ENCODE measurements at places on chromosomes 7 and 10.

GRCh38 chr7:91344911-91345310, 80.7 kb downstream of the FZD1 start:
- DNase-seq, result no peak

- DNase-seq, result no peak
Observed at GRCh38 chr7:82810558-82811259, 352.0 kb downstream of the PCLO start.

DNA sequence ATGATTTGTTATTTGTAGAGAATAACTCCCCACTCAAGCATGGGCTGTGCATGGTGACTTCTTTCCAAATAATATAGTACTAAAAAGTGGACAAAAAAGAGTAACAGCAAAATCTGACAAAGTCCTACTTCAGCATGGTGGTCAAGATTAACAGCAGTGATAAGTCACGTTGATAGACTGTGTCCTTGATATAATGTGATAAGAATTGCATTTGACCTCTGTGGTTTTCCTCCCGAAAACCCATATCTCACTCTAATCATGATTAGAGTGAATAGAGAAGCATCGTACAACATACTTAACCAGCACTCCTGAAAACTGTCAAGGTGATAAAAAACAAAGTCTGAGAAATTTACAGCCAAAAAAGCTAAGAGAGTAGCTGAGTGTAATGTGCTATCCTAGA, 42.4 kb downstream of the REEP3 start:
- peak; percentile 4 for DNase-seq

DNA sequence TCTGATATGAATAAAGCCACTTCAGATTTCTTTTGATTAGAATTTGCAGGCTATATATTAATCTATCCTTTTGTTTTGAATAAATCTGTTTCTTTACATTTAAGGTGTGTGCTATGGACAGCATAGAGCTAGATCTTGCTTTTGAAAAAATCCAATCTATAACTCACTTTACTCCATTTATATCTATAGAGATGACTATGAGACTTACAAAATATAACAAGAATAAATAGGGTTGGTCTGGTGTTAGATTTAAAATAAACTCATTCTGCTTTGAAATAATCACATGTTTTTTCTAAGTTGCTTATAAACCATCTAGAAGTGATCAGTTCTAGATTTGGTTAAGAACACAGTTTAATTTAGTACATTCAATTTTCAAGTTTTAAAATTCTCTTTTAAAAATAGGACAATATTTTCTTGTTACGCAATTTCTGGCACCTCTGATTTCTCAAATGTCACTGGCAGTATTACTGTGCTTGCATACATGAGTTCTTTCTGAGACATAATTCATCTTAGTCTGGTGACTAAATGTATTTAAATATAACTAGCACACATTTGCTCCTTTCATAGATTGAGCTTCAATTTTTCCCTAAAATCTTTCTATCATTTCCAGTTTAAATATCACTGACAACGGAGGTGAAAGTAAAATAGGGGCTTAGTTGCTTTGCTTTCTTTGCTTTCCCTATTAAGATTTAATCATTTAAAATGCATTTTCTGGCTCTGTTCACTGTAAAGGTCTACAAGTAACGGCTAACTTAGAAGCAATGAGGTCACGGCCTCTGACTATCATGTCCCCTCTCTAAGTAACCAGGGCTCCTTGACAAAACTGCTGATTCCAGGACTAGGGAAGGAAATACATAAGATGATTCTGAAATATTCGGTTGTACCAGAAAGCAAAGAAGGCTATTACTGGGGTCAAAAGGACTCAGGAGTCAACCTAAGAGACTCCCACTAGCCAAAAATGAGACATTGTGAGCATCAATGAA, 89.3 kb downstream of the ICA1 start:
- DNase-seq, result no peak

DNA sequence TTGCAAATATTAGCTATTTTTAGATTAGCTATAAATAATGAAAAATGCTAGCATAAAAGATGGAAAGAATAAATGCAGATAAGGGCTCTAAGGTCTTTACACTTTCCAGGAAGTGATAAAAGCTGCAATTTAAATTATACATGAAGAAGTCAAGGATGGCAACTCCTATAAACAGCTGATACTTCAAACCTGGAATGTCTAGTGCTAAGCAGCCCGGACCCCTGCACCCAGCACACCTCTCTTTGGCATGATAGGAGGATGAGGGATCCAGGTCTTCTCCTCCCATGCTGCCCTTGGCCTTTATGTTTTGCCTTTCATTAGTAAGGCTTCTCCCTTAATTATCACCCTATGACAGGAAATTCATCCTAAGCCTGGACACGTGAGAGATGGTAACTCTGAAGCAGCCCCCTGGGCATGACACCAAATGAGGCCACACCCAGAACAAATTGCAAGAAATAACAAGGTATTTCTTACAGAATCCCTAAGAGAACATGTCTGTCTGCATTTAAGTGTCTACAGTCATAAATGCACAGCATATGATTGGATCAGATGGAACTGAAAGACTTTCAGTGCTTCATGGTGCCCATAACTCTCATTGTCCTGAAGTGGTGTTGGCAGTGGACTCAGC, 158.3 kb upstream of the PRSS1 start:
- DNase-seq, result no peak

- DNase-seq, result no peak
Observed at GRCh38 chr7:106457678-106458077, 172.9 kb upstream of the NAMPT start.

- no peak for DNase-seq
Observed at GRCh38 chr7:47947355-47947749, 914 bp downstream of the PKD1L1 start.

- no peak for DNase-seq
Observed at GRCh38 chr7:66146701-66147100, 32.1 kb downstream of the CRCP start.

DNA sequence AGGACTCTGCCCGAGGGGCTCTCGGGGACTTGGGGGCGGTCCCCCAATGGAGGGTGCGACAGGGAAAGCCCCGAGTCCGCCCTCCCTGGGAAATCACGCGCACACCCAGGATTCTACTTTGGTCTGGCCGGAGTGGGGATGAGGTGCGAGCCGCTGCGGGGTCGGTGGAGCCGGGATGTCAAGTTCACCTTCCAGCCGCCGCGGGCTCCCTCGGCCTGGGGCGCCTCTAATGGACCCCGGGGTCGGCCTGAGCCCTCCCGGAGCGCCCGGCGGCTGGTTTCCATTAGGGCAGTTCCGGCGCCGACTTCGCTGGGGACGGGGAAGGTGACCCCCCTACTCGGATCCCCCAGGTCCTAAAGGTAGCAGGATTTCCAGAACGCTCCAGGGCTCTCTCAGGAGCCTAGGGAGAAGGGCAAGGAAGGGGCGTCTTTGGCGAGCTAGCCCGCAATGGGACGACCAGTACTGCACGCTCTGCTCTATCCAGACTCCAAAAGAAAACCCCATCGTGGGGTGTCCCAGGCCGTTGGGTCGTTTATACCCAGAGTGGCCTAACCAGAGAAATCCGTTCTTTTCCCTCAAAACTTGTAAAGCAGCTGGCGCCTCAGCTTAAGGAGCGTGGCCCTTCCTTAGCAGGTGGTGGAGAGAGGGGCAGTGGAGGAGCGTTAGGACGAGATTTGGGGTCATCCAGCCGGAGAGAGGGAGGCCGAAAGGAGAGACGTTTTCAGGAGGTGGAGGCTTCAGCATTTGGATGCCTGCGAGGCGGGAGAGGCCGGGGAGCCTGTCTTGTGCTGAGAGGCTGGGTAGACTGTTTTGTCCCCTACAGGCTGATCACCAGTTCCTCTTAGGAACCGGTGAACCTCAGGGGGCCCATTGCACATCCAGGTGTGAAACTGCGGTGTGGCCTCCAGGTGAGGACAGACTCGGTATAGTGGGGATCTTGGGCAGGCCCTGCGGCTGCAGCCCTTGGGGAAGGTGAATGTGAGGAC, 860 bp upstream of the WDR86 start:
- peak; percentile 26 for DNase-seq

GRCh38 chr10:124220547-124220946, 127.1 kb upstream of the CHST15 start:
- no peak for DNase-seq

- no peak for DNase-seq
Observed at GRCh38 chr10:30518907-30519306, 84.9 kb downstream of the MAP3K8 start.

- DNase-seq, result no peak
Observed at GRCh38 chr10:14820010-14820774, 17.6 kb downstream of the CDNF start.

DNA sequence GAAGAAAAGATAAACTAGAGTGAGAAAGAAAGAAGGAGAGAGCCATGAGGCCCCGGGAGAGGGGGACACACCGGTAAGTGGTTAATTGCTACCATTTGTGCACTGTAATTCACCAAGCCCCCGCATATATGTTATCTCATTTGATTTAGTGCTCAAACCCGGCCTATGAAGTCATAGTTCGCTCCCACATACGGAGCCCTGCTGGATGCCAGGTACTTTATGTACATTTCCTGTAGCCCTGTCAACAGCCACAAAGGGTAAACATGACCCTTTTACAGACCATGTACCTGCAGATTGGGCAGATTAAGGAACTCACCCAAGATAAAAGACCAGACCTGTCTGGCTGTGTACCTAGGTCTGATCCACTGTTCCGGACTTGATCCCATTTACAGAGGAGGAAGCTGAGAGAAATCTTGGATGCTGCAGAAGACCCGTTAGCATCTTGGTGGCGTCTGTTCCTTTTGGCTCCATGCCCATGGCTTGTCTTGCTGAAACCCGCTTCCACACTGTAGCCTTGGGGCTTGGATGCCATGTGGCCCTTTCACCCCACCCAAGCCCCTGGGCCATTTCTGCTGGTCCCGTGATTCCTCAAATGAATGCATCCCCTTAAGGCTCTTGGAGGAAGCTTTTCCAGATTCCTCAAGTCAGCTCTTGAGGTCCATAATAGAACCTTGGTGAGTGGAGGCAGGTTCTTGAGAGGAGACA, 32.3 kb downstream of the FAM241B start:
- DNase-seq, result no peak

GRCh38 chr7:1859266-1860035, 189.4 kb downstream of the ELFN1 start:
- no peak for DNase-seq

DNA sequence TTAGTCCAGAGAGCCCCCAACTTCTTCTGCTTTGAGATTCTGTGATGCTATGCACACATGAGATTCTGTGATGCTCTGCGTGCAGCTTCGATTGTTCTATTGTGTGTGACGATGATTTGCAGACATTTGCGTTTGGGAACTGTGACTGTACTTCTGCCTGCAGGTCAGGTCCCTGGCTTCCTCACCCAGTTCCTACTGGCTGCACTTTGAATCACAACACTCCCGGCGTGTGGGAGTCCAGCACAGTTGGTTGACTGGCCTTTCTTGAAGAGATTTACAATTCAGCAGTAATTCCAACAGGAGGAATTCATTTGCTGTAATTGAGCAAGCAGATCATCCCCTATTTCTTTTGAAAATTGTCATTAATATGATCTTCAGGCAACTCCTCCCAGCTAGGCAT, 252.2 kb upstream of the YAE1 start:
- DNase-seq, result no peak

All from CD4-positive, alpha-beta T cell treated with Interleukin-2 at 100 ng/mL for 4 hours (primary cell).